ENCODE measurements at places on chromosomes 1 and 21.

DNA sequence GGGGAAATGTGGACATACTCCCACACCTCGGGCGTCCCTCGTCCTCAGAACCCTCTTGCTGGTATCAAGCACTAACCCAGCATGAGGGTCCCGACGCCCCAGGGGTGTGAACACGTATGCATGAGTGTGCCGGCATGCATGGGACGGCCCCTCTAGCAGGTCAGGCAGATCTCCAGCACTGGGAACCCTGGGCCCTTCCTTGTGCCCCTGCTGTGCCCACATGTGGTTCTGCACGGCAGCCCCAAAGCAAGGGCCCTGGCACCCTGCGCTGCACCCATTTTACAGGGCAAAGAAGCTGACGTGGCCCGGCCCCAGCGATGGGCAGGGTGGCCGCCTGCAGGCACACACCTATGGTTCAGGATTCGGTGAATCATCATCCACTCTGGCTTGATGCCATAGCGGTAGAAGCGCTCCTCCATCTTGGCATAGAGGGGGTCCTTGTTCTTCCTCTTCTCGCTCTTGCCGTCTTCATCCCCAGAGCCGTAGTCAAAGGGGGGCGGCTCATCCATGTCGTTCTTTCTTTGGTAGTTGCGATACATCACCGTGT lies 34.2 kb downstream of the CHD5 start:
- DNase-seq = no peak

DNA sequence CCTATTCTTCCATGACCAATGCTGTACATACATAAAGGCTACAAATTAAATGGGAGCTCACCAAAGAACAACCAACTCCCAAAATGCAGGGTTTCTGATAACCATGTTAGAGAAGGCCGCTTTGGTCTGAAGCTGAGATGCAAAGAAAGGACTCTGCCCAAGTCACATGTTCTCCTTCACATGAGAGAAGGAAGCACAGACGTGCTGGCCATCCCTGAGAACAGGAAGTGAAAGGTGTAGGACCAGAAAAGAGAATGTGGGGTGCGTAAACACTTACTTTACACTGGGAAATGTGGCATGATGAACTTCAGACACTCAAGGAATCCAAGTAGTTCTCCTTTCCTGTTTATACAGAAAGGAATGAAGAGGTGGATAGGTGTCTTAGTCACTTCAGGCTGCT lies 31.7 kb upstream of the TADA1 start:
- DNase-seq = no peak

DNA sequence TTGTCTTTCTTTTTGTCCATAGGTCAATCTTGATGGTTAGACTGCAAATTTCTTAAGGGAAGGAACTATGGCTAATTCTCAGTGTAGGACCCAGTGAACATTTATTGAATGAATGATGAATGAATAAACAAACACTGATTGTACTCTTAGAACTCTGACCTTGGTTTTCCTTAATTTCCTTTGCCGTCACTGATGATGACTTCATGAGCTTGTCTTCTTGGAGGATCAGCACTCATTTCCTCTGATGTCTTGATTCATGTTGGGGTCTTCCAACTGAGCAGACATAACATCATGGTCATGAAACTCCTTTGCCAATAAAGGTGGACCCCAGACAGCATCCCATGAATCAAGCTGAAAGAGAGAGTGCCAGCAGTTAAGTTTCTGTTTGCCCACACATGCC lies 96.3 kb downstream of the PLPP3 start:
- no peak for DNase-seq

GRCh38 chr1:61227857-61228550 lies 145.6 kb downstream of the NFIA start:
- no peak for DNase-seq

GRCh38 chr1:244114892-244115291 lies 63.8 kb downstream of the ZBTB18 start:
- DNase-seq = no peak

DNA sequence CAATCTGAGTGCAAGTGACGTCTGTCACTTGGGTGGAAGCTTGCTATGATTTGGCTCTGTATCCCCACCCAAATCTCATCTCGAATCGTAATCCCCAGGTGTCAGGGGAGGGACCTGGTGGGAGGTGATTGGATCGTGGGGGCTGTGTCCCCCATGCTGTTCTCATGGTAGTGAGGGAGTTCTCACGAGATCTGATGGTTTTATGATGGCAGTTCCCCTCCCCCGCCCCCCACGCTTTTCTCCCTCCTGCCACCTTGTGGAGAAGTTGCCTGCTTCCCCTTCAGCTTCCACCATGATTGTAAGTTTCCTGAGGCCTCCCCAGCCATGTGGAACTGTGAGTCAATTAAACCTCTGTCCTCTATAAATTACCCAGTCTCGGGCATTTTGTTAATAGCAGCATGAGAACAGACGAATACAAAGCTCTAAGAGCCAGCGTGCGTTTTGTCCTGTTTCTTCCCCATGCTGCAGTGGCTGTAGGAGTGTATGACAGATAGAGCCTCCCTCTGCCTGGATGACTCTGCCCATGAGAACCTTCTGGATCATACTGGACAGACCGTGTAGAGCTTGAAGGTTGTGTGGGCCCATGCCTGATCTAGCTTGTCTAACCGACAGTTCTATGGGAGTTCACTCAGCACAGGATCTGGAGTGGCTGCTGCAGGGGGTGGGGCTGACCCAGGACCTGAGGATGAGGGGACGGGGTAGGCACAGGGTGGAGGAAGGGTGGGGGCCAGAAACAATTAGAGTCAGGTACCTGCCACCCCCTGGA lies 139.7 kb upstream of the ERRFI1 start:
- no peak for DNase-seq

GRCh38 chr1:207933205-207933800 lies 22.4 kb upstream of the CD34 start:
- no peak for DNase-seq

DNA sequence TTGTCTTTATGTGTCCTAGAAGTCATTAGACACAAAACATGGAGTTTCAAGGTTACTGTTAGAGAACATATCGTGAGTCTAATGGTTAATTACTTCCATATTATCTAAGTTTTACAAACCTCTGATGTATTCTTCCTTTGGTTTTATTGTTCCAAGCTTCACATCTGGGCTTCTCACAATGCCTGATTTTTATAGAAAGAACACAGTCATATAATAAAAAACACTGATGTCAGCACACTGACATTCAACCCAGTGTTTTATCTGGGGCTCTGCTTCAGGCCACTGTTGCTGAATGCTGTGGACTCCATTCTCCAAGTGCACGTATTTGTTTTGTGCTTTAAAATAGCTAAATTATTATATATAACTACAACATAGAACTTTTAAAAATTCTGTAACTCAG lies 232.9 kb downstream of the SMYD3 start:
- no peak for DNase-seq

GRCh38 chr21:14284481-14284880 lies 68.5 kb downstream of the RBM11 start:
- DNase-seq = no peak

DNA sequence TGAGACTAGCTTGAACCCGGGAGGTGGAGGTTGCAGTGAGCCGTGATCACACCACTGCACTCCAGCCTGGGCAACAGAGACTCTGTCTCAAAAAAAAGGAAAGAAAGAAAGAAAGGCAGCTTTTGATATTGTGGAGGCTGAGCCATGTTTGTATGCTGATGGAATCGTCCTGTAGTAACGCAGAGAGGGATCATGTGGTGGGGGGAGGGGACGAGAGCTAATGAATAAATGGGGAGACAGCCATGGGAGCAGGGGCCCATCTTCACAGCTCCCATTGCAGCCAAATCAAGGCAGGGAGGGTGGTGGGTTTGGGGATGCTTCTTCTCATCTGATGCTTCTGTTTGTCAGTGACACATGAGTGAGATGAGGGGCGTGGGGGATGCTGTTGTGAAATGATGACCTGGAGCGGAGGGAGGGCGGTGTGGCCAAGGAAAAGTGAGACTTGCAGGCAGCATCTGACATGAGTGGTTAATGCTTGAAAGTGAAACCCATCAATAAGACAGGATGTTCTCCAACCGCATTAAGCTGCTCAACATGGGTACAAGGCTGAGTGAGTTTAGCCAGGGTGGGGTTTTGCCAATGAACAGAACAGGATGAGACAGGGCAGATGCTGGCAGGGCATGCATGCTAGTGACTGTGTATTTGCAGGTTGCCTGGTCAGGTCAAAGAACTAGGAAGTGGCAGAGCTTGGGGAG lies 16.7 kb downstream of the SPATA21 start:
- DNase-seq = no peak

- no peak for DNase-seq
Measured at GRCh38 chr1:154379301-154379700, 25.8 kb upstream of the IL6R start.

DNA sequence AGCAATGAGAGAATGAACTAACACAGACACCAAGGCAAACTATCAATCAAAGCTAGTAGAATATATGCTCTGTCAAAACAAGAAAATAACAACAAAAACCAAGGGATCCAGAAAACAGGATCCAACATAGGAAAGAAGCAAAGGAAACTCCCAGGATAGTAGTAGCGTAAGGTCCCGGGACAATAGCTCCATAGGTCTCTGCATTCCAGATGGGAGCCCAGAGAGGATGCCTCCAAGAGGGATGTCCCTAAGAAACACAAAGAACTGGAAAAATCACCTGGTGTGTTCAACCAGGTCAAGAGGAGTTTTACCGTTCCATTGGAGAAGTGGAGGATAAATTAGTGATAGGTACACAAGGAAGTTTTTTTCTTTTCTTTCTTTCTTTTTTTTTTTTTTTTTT lies 5.7 kb upstream of the FAM43B start:
- no peak for DNase-seq

DNA sequence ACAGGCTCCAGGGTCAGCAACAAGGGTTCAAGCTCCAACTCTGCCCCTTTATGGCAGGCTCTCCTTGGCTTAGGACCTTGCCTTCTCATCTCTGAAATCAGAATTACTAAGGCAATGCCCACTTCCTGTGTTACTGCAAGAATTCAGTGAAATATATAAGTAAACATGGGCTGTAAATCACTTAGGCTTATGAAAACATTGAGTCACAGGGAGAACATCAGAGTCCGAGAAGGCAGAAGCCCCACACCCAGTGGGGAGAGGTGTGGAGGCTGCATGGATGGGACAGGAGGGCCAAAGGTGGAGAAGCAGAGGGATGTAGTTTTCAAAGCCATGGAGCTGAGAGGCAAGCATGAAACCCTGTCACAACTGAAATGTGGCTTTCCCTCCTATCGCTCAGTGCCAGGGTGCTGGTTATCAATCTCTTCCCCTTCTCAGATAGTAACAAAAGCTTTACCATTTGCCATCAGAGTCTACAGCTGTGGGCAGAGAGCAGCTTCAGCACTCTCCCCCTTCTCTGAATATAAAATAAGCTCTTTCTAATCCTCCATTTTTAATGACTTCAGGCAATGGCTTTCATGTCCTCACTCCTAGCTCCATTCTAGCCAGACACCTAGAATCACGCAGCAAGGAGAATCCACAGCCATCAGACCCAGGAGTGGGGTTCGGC lies 3.4 kb downstream of the RGS8 start:
- no peak for DNase-seq

GRCh38 chr1:53249706-53250105 lies 11.4 kb upstream of the MAGOH start:
- DNase-seq = no peak

GRCh38 chr1:213615226-213615916 lies 372.4 kb upstream of the PROX1 start:
- no peak for DNase-seq

DNA sequence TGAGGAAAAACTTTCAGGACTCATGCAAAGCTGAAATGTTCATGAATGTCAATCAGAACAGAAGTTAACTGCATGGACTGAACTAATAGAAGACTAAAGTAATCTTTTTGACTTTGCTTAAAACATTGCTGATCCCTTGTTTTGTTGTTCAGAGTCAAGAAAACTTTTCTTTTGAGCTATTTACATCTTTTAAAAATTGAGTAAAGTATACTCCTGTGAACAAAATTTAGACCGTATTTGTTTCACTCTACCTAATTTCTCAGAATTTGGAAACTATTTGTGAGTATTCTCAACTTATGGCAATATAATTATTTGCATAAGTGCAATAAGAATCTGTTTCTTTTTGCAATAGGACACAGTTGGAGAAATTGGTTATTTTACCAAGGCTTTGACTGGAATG lies 41.1 kb downstream of the INPP5B start:
- no peak for DNase-seq

DNA sequence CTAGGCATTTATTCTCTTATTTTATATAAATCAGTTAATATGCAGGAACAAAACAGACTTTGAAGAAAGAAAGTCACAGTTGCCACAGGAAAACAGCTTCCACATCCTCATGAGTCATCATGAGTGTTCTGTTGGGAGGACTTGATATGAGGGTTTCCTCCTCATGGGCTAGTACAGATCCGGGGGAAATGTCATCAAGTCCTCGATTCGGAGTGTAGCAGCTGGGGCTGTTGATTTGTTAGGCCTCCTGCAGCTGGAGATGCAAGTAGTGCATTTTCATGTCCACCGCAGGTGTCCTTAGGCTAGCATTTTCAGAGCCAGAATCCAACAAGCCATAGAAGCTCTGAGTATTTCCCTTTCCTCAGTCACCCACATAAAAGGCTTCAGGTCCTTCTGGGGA lies 36.7 kb downstream of the ADAM30 start:
- DNase-seq = peak; percentile 85

DNA sequence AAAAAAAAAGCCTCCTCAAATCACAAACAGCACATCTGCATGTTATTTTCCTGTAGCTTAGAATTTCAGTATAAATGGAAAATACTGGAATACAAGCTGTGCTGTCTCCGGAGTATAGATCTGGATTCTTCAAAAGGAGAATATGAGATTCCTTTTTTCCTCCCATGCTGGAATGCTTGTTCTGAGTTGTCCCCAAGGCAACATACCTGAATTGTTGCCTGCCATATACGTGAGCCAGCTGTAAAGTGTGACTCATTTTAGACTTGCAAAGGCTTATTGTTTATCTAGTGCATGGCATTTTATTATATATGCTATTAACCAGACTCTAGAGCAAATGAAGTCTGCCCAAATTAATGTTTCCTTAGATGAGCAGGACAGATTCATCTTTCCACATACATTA lies 95.0 kb upstream of the C1orf105 start:
- DNase-seq = peak; percentile 15

GRCh38 chr1:196857188-196857587 lies 30.7 kb upstream of the CFHR4 start:
- DNase-seq = no peak

DNA sequence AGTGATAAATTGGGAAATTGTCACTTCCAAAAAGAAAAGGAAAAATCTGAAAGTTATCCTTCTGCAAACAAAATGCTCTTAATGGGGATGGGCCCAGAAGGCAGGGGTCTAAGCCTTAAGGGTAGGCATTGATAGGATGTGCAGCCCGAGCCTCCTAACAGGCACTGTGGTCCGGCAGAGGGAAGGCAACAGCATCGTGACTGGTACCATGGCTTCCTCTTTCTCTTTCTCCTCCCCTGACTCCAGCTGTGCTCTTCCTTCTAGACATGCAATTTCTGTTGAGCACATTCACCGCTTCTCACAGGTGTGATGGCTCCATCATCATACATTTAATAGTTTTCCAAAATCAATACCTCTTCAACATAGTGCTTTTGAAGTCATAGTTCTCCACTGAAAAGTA lies 91.5 kb downstream of the SELENOF start:
- no peak for DNase-seq
